ENCODE measurements at places on chromosomes 3 and 15.

DNA sequence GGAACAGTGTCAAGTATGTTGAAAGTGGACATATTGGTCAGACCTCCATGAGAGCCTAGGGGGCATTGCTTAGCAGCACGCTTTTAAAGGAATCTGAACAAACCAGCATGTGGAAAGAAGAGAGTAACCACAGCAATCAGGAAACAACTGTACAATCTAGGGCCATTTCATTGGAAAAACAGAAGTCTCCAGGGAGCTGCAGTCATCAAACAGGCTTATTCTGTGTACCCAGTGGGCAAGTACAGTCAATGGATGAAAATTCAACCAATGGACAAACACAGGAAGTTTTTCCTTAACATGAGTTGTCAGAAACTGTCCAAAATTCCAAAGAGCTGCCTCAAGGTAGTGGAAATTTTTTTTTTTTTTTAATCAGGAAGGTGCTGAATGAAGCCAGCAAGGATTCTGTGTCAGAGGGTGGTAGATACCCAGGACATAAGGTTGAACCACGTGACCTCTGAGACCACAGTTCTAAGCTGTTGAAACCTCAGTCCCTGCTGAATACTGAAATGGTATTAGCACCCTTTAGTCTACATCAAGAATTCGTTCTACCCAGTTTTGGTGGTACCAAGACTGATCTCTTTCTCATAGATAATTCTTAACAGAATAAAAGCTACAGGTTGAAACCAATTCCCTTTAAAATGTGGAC, 4.4 kb upstream of the DLG1 start:
- no peak for DNase-seq

GRCh38 chr15:35123743-35124142, 38.6 kb upstream of the NANOGP8 start:
- DNase-seq: no peak

DNA sequence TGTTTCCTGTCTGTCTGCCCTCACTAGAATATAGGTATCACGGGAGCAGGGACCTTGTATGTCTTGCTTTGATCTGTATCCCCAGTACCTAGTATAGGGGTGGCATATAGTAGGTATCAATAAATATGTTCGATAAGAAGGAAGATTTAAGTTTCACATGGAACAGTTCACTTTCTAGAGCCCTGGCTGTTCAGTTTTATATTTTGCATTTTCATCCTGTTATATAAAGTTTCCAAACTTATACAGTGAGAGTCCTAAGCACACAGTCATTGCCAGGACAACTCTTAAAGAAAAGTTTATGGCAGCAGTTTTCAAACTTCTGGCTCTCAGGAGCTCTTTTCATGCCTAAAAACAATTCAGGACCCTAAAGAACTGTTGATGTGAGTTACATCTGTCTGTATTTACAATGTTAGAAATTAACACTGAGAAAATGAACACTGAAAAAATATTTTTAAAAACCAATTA, 13.4 kb downstream of the ITPR1 start:
- DNase-seq: no peak

DNA sequence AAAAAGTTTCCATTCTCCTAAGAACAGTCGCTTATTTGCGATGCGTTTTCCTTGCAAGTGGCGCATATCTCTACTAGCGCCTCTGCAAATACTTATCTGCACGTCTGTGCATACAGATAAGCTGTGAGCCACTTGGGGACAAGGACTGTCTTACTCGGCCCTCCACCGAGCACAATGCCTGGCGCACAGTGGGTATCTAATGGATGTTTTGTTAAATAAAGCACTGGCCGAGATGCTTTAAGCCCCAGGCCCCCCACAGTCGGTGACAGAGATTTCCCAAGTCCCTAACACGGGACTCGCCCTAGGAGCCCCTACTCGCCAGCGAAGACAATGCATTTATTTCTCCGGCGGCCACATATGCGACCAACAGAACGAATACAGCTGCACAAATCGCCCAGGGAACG, 503 bp downstream of the HLTF start:
- no peak for DNase-seq

DNA sequence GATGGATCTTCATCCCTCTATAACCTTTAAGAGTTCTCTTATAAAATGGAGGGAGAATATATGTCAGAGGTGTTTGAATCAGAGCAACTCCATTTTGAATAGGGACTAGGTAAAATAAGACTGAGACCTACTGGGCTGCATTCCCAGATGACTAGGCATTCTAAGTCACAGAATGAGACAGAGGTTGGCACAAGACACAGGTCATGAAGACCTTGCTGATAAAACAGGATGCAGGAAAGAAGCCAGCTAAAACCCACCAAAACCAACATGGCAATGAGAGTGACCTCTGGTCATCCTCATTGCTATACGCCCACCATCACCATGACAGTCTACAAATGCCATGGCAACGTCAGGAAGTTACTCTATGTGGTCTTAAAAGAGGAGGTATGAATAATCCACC, 211.0 kb downstream of the GBE1 start:
- no peak for DNase-seq

- DNase-seq: no peak
Measured at GRCh38 chr3:160477750-160478149, 28.2 kb upstream of the TRIM59 start.

GRCh38 chr3:115401851-115402501, 221.3 kb upstream of the GAP43 start:
- no peak for DNase-seq

DNA sequence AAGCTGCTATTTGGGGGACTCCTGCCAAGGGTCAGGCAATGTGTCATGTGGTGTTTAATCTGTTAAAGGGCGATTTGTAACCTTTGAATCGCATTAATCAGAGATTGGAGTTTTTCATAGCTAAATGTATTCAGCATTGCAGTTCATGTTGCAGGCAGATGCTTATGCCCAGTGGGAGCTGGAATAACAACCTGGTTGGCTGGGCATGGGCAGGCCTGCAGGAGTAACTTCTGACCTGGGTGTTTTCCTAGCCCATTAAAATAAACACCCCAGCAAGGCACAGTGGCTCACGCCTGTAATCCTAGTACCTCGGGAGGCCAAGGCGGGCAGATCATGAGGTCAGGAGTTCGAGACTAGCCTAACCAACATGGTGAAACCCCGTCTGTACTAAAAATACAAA, 268.7 kb downstream of the BBX start:
- DNase-seq: no peak

DNA sequence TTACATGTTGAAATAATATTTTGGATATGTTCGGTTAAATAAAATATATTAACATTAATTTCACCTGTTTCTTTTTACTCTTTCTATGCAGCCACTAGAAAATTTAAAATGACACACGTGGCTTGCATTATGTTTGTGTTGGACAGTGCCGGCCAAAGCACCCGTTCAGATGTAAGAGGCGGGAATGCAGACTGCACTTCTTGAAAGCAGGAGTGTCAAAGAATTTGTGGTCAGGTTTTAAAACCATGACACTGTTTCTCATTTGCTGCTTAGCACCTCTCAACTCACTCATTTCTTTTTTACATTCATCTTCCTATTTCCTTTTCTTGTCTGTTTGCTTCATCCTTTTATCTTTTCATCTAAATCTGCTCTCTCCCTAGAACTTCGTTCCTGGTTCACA, 35.3 kb upstream of the MINAR1 start:
- DNase-seq: no peak

DNA sequence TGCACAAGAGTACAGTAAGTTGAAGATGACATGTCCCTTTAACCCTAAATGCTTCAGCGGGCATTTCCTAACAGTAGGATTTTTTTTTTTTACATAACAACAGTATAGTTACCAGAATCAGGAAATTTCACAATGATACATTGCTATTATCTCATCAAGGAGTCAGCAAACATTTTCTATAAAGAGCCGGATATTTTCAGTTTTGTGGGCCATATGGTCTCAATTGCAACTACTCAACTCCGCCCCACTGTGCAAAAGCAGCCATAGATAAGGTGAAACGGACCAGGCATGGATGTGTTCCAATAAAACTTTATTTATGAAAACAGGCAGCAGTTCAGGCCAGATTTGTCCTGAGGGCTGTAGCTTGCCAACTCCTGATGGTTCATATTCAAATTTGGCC, 130.6 kb downstream of the SMAD6 start:
- no peak for DNase-seq

GRCh38 chr3:59884409-59884808, 834.6 kb upstream of the CFAP20DC start:
- DNase-seq: no peak

- DNase-seq: no peak
Measured at GRCh38 chr3:24829629-24830229, 335.1 kb upstream of the THRB start.

DNA sequence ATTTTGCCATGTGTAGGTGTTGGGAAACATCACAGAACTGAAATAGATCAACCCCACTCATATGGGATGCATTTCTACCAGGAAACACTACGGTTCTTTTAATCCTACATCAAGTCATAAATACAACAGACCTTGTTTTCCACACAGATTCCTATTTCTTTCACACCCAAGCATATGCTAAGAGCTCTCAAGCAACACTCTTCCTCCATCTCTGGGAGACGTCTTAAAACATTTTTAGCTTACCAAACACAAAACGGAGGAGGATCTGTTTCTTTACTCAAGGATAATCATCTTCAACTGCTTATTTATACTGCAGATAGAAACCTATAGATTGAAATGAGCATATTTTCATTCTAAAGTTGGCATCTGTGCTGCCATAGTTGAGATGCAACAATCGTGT, 5.1 kb downstream of the GJD2 start:
- DNase-seq: no peak

DNA sequence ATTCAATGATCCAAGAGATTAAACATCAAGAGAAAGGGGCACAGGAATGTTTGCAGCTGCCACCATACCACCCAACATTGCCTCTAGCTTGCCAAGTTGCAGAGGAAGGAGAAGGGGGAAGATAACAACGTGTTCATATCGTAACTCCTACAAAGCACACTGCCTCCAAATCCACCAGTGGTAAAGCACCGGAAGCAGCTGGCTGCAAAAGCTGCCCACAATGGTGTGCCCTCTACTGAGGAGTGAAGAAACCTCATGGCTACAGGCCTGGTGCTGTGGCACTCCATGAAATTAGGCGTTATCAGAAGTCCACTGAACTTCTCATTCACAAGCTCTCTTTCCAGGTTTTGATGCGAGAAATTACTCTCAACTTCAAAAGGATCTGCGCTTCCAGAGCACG, 263.9 kb upstream of the STT3B start:
- no peak for DNase-seq

- DNase-seq: no peak
Measured at GRCh38 chr3:12221663-12222062, 63.0 kb upstream of the TIMP4 start.

- no peak for DNase-seq
Measured at GRCh38 chr3:127770671-127771355, 51.5 kb downstream of the MGLL start.

DNA sequence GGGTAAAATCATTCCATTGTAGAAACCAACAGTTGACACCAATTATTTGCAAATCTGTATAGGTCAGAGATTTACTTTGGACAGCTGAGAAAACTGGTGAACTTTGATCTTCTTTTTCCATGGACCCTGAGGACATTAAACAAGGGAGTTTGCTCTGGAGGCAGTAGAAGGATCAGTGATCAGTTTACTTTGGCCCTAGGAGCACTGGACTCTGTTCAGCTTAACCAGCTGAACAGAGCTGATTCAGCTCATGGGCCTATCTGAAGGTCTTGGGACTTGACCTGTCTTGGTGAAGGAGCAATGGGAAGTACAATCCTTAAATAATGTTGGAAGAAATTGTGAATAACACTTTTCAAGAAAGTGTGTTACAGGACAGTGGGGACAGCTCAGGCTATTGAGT, 15.2 kb upstream of the TF start:
- DNase-seq: no peak

- no peak for DNase-seq
Measured at GRCh38 chr15:101520395-101520794, 30.9 kb upstream of the PCSK6 start.

DNA sequence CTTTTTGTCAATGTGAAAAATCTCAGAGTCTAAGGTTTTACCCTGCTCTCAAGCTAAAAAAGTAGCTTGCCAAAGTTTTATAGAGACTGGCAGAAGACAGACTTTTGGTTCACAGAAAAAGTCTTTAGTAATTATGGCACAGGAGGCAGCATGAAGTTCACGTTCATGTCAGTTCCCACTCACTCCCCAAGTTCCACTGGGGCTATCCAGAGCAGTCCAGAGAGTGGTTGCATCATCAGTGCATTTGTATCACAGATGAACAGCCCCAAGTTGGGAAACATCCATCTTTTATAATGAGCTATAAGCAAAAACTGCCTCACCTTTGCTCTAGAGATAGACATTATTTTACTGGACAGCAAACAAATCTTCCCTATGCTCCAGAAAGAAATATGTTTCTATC, 454.1 kb upstream of the AGTR1 start:
- DNase-seq: no peak

- peak; percentile 46 for DNase-seq
Measured at GRCh38 chr3:12187448-12188327, 29.0 kb upstream of the TIMP4 start.

DNA sequence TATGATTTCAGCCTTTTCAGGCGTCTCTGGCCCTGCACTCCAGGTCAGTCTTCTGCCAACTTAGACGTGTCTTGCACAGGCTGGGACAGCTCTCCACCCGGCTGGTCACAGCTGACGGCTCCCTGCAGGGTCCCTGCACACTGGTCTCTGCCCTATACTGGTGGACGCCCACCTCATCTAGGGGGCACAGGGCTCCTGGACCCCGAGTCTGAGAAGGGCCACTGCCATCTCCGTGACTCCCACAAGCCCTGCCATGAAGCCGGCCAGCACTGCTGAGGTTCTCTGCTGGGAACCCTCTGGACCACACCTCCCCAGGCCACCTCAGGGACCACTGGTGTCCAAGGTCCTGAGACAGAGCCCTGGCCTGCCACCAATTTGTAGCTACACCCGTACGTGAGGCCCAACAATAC, 40.5 kb downstream of the CYFIP1 start:
- DNase-seq: no peak

GRCh38 chr3:184786280-184786941, 25.6 kb upstream of the VPS8 start:
- DNase-seq: no peak

- no peak for DNase-seq
Measured at GRCh38 chr3:169604118-169604517, 59.4 kb downstream of the MECOM start.

GRCh38 chr3:65751123-65751700, 287.5 kb downstream of the MAGI1 start:
- DNase-seq: no peak

DNA sequence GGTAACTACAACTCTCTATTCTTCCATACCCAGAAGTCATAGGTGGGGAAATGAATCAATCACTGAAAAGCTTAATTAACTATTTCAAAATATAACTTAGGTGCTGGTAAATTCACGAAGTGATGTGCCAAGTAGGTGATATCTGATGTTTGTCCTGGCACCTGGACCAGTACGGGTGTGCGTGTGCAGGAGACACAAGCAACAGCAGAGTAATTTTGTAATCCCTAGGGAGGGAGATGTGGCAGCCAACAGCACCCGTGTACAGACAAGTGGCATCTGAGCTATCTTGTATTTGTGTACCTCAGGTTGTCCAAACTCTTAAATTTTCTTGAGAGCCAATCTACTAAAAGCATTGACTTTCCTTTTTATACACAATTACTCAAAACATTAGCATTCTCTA, 22.8 kb downstream of the USF3 start:
- no peak for DNase-seq

- no peak for DNase-seq
Measured at GRCh38 chr3:151501171-151501922, 40.5 kb upstream of the IGSF10 start.

GRCh38 chr3:172140499-172141391, 101.4 kb downstream of the FNDC3B start:
- DNase-seq: no peak

Data from GM12892 (cell line).